ENCODE measurements at places on chromosomes 1 and 21.
A peak's percentile ranks its signal among the peaks of the same experiment; 100 is the strongest.

DNA sequence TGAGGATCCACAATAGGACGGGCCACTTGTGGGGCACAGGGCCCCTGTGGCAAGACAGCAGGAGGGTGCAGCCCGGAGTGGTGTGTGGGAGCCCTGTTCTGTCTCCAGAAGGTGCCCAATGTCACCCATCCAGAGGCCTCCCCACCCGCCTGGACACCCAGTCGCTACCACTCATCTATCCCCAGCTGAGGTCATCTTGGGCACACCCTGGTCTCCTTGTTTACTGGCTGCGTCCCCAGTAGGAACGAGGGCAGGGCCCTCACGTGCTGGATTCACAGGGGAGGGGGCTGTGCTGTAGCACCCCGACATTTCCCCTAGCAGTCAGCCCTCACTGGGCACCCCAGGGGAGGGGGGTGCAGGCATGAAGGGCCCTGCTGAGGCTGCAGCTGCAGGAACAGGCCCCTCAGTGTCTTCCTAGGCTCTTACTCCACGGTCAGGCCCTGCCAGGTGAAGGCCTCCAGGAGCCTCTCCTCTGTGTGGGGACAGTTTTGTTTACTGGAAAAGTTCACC lies 2.3 kb upstream of the TNNT2 start:
- no peak for DNase-seq

DNA sequence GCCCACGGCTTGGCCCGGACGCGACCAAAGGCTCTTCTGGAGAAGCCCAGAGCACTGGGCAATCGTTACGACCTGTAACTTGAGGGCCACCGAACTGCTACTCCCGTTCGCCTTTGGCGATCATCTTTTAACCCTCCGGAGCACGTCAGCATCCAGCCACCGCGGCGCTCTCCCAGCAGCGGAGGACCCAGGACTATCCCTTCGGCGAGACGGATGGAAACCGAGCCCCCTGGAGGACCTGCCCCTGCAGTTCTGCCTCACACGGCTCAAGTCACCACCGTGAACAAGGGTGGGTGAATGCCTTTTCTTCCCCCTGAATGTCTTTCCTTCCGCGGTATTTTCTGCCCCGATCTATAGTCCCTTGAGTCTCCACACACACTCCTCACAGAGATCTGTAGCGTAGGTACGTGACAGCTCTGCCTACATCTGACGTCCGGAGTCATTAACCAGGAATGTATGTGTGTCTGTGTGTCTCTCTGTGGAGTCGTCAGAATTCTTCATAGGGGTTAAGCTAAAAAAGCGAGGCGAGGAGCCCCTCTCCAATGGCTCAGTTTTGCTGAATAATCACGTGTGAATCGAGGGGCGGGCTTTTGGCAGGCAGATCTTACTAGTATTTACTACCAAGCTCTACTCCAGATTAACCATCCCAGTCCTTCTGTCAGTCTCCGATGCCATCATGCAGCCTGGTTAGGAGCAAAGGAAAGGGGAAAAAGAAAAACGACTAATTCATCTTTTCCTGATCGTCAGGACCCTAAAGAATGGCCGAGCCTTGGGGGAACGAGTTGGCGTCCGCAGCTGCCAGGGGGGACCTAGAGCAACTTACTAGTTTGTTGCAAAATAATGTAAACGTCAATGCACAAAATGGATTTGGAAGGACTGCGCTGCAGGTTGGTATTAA lies at the start of gene CDKN2C:
CDKN2C (plus strand) TSS at position 635 of the 898 bp plus-strand sequence; CDS start at position 759, 124 bp downstream.
- no peak for DNase-seq

DNA sequence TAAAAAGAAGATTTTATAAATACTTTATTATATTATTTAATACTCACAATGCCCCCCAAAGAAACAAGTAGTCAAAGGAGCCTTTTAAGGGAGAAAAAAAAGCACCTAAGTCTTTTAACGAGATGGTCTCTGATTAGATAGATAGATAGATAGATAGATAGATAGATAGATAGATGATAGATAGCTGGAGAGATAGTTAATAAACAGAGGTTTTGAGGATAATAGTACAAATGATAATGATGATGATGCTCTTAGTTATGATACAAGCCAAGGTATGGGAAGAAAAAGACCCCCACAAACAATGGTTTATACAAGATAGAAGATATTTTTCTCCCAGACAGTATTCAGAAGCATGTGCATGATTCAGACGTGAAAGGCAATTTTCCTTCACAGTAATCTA lies 14.6 kb upstream of the EDEM3 start:
- DNase-seq: no peak

DNA sequence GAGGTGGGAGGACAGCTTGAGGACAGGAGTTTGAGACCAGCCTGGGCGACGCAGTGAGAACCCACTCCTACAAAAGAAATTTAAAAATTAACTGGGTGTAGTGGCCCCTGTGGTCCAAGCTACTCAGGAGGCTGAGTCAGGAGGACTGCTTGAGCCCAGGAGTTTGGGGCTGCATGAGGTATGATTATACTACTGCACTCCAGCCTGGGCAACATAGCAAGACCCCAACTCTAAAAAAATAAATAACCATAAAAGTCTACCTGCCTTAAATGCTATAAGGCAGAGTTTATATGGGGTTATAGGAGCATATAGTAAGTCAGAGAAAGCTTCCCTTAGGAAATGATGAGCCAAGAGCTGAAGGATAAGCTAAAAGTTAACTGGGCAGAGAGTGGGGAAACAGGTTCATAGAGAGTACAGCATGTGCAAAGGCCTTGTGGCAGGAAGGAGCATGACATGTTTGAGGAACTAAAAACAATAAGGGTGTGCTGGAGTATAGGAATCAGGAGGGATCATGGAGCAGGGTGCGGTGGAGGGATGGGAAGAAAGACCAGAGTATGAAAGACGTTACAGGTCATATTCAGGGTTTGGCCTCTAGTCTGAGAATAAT lies 68.3 kb downstream of the ADSS2 start:
- no peak for DNase-seq

- DNase-seq: no peak
These were observed 509.7 kb downstream of the AJAP1 start for GRCh38 chr1:5164158-5164557.

GRCh38 chr1:56330391-56331026 lies 248.9 kb downstream of the PLPP3 start:
- DNase-seq: no peak

DNA sequence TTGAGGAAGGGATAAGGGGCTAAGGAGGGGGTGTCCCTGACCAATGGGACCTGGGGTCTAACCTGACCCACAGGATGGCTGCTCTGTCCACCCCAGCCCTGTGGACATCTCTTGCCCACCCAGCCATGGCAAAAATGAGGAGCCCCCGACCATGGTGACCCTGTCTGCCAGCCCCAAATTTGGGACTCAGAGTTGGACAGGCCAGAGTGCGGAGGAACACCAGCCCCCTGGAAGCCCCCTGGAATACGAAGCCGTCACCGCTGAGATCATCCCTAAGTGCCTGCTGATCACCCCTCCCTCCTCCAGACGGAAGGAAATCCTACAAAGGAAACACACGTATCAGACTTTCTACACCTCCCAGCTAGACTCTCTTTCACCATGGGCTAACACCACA lies 119.3 kb downstream of the SIK1 start:
- DNase-seq: no peak

- DNase-seq: no peak
These were observed 67.5 kb upstream of the DUSP10 start for GRCh38 chr1:221809091-221810029.

DNA sequence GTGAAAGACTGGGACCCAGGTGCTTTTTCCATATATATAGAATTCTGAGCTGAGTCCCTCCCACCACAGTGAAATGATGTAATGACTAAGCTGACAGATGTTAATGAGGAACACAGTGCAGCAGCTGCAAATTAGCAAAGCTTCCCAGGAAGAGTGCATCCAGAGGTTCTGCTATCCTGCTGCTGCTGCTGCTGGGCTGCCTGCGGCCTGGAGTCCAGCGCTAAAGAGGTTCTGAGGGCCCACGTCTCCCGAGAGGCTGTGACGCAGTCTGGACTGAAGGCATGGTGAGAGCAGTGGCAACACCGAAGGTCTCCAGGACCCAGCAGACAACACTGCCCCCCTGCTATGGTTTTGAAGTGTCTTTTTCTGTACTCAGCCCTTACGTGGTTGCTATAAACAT lies 63.9 kb downstream of the URB2 start:
- no peak for DNase-seq

DNA sequence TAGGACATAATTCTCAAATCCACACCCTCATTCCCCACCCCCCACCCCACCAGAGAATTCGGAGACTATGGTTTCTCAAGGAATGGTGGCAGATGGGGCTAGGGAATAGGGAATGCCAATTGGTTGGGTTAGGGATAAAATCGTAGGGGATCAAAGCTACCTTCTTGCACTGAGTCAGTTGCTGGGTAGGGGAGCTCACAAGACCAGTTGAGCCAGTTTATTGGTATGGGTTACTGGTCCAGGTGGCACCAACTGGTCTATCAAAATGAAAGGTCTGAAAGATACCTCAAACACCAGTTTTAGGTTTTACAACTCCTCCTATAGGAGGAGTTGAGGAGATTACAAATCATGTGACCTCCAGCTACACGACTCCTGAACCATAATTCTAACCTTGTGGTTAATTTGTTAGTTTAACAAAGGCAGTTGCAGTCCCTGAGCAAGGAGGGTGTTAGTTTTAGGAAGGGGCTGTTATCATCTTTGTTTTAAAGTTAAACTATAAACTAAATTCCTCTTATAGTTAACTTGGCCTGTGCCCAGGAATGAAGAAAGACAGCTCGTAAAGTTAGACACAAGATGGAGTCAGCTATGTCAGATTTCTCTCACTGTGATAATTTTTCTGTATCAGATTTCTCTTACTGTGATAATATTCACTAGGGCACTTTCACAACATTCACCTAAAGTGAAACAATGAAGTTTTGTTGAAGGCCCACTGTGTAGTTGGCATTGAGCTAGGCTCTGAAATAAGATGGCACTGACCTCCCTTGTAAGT lies 2.5 kb downstream of the SHISAL2A start:
- no peak for DNase-seq

- DNase-seq: no peak
These were observed 605.3 kb upstream of the B3GALT2 start for GRCh38 chr1:193791746-193792145.

DNA sequence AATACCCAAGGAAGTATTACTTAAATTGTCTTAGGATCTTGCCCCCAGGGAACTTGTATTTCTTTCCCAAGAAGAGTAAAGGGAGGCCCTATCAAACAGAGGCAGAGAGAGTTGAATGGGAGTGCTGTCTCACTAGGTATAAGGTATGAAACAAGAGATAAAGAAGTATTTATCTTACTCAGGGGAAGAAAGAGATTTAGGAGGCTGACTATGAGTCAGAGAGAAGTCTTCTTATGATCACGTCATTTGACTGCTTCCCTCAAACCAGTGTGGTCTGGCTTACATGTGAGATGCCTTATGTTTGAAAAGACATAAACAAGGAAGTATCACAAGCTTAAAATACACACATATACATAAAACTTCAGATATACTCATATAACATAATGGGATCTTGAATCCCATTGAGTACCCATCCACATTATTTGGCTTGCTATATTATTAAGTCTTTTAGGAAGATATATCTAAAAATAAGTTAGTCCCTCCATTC lies 29.6 kb downstream of the DUSP10 start:
- peak; percentile 78 for DNase-seq

- DNase-seq: no peak
These were observed 6.3 kb downstream of the FHL3 start for GRCh38 chr1:37998913-37999429.

- no peak for DNase-seq
These were observed 128.5 kb upstream of the ERRFI1 start for GRCh38 chr1:8154621-8155052.

- no peak for DNase-seq
These were observed 100.6 kb upstream of the ARHGEF16 start for GRCh38 chr1:3353876-3354275.

DNA sequence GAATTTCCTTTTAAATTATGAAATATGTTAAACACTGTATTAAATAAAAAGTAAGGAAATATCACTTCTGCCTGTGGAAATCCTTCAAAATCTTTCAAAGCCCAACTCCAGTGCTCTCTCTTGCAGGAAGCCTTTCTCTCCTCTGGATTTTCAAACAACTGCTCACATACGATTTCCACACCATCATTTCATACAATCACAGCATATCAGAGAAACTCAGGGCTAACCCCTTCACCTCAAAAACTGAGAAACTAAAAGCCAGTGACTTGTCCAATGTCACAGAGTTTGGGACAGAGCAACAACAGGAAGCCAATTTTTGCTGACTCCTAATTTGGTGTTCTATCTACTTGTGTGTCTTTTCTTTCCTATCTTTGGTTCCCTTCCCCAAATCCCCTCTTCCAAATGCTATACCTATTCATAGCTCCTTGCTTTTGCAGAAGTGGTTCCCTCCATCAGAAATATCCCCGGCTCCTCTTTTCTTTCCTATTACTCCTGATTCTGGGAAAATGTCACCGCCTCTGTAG lies 12.4 kb upstream of the TAL1 start:
- no peak for DNase-seq

- DNase-seq: no peak
These were observed 9.1 kb downstream of the OTUD7B start for GRCh38 chr1:150001415-150001814.

DNA sequence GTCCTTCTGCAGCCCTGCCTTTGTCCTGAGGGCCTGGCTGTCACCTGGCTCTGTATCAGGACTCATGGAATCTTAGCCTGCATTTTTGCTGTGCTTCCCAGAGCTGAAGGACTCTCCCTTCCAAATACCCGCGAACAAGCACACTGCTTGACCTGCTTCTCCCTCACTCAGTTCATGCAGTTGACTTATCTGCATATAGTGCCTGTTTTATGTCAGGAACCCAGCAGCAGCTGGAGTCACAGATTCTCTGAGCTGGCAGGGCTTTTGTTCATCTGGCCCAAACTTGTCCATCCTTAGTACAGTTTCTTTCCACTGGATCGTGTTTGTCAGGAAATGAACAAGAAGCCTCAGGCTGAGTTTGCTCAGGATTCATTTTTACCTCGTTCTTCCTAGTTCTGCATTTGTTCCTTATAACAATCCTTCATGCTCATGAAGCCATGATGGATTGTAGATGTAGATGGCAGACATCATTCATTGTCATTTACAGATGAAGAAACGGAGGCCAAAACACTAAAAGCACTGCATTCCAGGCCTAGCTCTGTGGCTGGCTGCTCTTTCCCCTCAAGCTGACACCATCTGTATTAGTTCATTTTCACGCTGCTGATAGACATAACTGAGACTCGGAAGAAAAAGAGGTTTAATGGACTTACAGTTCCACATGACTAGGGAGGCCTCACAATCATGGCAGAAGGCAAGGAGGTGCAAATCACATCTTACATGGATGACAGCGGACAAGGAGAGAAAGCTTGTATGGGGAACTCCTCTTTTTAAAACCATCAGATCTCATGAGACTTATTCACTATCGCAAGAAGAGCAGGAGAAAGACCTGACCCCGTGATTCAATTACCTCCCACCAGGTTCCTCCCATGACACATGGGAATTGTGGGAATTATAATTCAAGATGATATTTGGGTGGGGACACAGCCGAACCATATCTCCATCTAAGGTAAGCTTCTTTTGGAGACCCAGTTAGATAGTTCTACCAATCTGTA lies 150.9 kb downstream of the HIVEP3 start:
- no peak for DNase-seq

DNA sequence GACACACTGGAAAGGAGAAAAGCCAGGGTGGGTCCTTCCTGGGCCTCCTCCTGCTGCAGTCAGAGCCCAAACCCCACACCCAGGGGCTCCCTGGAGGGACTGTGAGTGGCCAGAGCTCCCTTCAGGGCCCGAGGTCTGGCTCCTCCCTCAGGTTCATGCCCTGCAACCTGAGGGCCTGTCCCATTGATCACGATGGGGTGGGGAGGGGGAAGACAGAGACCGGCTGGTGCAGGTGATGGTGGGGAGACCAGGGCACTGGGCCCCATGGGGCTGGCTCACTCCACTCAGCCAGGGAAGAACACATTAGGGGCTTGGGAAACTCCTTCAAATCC lies 30.1 kb upstream of the NPPB start:
- DNase-seq: no peak
